ENCODE measurements at places on chromosomes 7 and 10.

- no peak for DNase-seq
Observed at GRCh38 chr7:56083150-56083785, 9.5 kb downstream of the PHKG1 start.

- no peak for DNase-seq
Observed at GRCh38 chr7:46678421-46678820, 757.3 kb upstream of the IGFBP3 start.

- DNase-seq, result no peak
Observed at GRCh38 chr10:131852176-131852822, 48.5 kb upstream of the PPP2R2D start.

DNA sequence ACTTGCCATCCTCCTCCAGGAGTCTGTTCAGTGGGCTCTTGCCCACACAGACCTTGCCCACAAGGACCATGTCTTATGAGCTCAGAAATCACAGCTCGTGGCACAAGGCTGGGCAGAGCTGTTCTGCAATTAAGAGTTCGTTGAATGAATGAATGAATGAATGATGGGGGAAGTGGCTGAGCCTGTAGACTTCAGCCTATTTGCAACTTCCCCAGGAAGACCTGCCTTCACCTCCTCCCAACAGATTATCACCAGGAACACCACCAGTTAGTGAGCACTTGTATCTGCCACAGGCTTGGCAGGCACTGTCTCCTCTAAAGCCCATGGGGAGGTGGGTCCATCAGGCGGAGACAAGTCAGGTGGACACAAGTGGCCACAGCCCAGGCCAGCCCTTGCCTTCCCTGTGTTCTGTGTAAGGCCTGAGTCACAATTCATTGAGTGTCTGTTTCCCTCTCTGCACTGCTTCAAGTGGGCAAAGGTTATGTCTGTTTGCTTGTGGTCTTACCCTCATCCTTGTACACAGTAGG, 1.8 kb upstream of the FGF8 start:
- no peak for DNase-seq

DNA sequence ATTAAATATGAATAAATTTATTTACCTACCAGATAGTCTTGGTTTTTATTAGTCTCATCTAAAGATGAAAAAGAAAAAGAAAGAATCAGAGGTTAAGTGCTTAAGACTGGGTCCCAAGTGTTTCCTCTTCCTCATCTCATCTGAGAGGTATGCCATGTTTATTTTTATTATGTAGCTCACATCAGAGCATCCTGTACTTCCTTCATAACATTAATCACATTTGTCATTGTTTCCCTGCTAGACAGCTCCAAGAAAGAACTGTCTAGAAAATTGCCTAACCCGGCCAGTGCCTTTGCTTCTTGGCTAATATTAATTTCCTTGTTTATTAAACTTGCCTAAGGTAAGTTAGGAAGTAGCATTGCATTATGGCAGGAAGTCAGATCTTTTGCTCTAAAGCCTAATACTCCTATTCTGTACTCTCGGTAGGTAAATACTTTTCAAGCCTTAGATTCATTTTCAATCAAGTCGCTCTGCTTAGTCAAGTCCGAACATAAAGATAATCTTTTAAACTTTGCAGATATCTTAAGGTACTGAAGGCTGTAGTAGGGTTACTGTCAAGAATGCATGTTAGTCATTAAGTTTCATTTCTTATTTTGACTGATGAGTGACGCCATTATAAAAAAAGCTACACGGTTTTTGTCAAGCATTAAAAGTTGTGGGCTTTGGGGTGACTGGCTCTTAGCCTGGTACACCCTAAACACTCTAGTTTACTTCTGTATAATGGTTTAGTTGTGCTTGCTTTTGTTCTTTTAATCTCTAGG, 47.4 kb downstream of the ZMYND11 start:
- DNase-seq, result no peak

DNA sequence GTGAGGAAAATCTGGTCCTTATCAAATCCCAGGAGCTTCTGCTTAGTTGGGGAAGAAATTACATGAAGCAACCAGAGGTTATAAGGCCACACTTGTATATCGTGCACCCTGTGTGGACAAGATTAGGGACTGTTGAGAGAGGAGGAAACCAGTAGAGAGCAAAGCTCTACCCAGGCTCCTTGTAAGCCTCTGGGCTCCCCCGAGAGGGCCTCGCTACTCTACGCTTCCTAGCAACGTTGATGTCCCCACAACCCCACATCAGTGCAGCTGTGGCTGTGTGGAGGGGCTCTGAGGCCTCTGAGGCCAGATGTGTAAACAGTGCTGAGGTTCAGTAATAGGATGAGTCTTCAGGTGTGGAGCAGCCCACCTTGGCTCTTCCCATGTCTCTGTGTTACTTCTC, 16.0 kb downstream of the HIF1AN start:
- no peak for DNase-seq

- DNase-seq, result peak; percentile 17
Observed at GRCh38 chr10:60032723-60033122, 126.4 kb upstream of the CCDC6 start.

GRCh38 chr7:28068811-28069216, 111.8 kb downstream of the JAZF1 start:
- DNase-seq, result peak; percentile 84

DNA sequence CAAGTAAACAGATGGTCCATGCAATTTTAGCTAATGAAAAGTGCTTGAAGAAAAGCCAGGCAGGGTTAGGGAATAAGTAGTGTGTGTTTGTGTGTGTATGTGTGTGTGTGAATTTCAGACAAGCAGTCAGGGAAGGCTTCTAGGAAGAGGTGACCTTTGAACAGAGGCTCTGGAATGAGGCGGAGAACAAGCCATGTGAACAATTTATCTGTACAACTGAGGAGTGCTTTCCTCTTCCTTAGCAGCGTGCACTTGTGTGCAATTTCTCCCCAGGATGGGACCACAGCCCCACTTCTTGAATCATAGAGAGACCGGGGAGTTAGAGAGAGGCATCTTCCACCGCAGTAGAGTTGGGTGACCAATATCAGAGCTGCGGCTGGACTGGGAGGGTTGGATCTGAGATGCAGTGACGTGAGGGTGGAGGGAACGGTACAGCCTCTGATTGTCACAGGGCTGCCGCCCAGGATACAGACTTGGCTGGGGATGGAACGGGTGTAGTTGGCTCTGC, 69.2 kb upstream of the FAM171A1 start:
- no peak for DNase-seq

DNA sequence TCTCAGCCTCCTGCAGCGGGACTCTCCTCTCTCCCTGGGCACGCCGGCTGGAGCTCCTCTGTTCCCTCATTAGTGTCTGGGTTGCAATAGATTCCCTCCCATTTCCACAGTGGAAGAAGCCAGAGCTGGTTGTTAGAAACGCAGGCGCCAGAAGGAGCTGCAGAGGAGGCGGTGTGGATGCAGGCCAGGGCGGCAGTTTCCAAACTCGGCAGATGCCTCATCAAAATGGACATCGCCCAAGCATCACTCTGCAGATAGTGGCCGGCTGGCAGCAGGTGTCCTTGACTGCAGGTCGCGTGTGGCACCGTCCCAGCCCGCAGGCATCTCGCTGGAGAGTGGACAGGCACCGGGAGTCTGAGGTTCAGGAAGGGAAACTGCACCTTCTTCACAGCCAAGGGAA, 201.8 kb downstream of the TCERG1L start:
- no peak for DNase-seq

GRCh38 chr7:121061677-121062582, 73.4 kb downstream of the CPED1 start:
- DNase-seq, result no peak

DNA sequence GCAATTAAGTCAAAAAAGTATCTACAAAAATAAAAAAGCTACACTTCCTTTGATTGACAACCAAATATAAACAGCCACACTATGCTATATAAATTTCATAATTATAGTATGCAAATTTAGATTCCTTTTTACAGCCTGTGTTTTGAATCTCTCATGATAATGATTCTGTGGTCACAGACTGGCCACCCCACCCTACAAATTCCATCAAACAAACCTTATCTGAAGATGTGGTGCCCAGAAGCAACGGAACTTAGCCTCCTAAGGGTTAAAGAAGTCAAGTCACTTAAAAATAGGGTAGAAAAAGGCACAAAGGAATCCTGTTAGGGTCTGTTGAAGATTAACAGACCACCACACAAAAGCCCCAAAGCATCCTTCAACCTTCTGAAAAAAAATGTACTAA, 351.8 kb downstream of the INHBA start:
- DNase-seq, result no peak

DNA sequence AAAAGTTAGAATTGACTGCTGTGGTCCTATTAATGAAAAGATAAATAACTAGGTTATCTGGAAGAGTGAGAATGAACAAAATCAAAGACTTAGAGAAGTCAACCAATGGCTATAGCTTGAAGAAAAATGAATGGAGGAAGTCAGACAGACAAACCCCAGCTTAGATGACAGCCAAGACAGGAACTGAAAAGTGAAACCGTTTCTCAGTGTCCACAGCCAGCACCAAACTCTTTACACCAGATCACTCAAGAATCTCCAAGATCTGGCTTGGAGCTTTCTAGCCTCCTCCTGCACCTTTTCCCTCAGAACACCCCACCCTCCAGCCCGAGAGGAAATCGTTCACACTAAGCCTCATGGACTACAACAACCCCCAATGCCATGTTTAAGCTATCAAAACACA, 167.0 kb downstream of the SFMBT2 start:
- no peak for DNase-seq

GRCh38 chr7:138608275-138608674, 92.9 kb downstream of the SVOPL start:
- DNase-seq, result no peak

- no peak for DNase-seq
Observed at GRCh38 chr7:4020086-4020485, 662.0 kb upstream of the FOXK1 start.

GRCh38 chr10:13815756-13816155, 229.0 kb downstream of the PRPF18 start:
- no peak for DNase-seq

- peak; percentile 58 for DNase-seq
Observed at GRCh38 chr7:12729112-12729511, 41.7 kb downstream of the ARL4A start.

DNA sequence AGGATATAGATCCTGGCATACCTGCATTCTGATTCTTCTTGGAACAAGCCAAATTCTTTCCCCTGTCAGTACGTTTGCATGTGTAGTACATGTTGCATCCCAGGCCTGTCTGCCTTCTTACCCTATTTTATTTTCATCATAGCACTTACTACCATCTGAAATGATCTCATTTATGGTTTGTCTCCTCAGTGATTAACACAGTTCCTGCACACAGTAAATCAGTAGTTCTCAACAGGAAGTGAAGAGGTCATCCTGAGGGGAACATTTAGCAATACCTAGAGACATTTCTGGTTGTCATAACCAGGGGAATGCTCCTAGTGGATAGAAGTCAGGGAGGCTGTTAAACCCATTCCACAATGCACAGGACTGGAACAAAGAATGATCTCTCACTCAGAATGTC, 38.2 kb upstream of the SLC26A4 start:
- no peak for DNase-seq

- no peak for DNase-seq
Observed at GRCh38 chr10:52533986-52534385, 219.9 kb downstream of the DKK1 start.

GRCh38 chr10:71981015-71981875, 17.1 kb downstream of the CHST3 start:
- DNase-seq, result no peak

GRCh38 chr7:106485031-106485551, 175.9 kb downstream of the CCDC71L start:
- no peak for DNase-seq

- no peak for DNase-seq
Observed at GRCh38 chr7:80488406-80488805, 23.5 kb downstream of the GNAT3 start.

GRCh38 chr10:67666416-67667034, 29.5 kb downstream of the CTNNA3 start:
- DNase-seq, result no peak

DNA sequence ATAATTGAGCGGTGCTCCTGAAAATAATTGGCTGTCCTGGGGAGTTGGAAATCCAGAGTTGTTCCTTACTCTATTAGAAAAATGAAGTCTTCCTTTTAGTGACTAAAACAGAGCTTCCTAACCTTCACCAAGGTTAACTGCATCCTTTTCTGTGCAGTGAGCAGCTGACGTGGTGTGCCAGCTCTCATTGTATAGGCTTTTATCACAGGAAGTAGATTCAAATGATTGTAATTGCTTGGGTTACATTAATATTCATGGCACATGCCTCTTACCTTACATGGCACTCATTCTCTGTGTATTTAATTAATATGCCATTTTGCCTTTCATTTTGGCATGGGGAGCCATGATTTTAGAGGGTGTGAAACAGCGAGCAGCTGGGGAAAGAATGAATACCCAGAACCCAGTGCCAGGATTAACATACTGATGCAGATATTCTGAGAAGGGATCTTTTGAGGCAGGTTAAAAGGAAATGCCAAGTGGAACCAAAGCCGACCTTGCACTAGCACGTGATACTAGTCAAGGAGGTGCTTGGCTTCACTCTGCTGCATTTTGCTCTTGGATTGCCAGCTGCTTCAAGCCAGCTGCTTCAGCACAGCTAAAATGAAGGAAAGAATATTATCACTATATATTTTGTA, 115.3 kb downstream of the ST7 start:
- DNase-seq, result peak; percentile 81

DNA sequence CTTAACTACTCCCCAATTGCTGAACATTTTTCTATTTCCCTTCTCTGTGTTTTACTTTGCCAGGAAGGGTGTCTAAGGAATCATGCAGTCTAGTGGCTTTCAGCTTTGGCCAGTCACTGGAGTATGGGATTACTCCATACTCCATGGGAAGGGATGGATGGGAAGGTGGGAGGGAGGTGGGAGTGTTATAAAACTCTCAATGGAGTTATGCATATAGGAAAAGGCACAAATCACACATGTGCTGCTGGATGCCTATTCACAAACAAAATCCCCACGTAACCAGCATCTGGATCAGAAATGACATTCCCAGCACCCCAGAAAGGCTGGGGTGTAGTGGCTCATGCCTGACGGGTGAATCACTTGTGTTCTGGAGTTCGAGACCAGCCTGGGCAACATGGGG, 125.3 kb downstream of the ATXN7L1 start:
- DNase-seq, result no peak

GRCh38 chr7:85705076-85705475, 518.2 kb upstream of the SEMA3D start:
- no peak for DNase-seq

DNA sequence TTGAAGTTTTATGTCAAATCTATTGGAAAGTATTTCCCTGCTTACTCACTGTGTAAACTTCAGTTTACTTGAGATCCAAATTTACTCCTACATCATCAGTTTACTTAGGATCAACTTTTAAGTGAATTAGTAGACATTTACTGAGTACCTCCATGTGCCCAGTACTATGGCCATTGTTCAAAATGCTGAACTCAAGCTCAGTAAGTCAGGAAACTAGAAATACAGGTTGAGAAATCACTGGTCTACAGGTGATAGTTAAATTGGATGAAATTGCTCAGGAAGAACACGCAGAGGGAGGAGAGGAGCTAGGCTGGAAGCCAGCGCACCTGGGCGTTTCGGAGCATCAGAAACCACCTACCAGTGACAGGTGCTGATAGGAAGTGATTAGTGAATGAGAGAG, 25.5 kb upstream of the EBLN1 start:
- DNase-seq, result no peak

GRCh38 chr10:44713307-44713706, 197.8 kb upstream of the TMEM72 start:
- DNase-seq, result no peak

- DNase-seq, result no peak
Observed at GRCh38 chr10:17785276-17785930, 23.7 kb upstream of the MRC1 start.

All from NCI-H1436 treated with DMSO at 0.1 percent for 48 hours (cell line).